ENCODE measurements at places on chromosomes 1 and 21.
A peak's percentile ranks its signal among the peaks of the same experiment; 100 is the strongest.

- no peak for DNase-seq
These were observed 984.6 kb downstream of the ADGRL2 start for GRCh38 chr1:82785268-82785790.

GRCh38 chr1:92820551-92820950, 11.3 kb upstream of the RPL5 start:
- DNase-seq, result no peak

GRCh38 chr1:17617787-17618557, 78.5 kb downstream of the ARHGEF10L start:
- peak; percentile 93 for DNase-seq

DNA sequence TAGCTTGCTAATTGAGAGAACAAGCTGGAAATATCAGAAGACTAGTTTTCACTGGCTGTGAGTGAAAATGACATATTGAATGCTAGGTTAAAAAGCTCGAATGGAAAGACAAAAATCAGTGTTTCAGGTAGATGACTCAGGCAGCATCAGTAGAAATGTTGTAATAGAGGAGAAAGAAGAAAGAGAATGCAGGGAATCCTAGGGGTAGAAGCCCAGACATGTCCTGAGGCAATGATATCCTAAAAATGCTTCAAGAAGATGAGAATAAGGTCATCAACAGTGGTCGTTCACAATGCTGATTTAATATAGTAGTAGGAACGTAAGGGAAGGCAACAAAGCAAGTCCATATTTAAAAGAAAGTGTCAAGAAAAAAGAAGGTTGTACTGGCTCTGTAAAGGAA, 96.7 kb upstream of the HP1BP3 start:
- no peak for DNase-seq

GRCh38 chr1:26772687-26773086, 15.1 kb upstream of the PIGV start:
- no peak for DNase-seq

DNA sequence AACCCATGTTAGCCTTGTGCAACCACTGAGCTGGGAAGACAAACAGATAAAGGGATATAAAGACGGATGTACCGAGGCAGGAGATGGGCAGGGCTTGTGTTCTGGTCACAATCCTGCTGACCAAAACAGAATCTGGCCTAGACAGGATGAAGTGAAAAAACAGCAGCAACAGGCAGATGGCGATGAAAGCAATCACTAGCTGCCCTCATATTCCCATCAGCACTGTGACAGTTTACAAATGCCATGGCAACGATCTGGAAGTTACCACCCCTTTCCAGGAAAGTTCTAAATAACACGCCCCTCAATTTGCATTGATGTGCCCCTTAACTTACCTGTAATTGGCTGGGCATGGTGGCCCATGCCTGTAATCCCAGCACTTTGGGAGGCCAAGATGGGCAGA, 40.6 kb upstream of the CD46 start:
- no peak for DNase-seq

DNA sequence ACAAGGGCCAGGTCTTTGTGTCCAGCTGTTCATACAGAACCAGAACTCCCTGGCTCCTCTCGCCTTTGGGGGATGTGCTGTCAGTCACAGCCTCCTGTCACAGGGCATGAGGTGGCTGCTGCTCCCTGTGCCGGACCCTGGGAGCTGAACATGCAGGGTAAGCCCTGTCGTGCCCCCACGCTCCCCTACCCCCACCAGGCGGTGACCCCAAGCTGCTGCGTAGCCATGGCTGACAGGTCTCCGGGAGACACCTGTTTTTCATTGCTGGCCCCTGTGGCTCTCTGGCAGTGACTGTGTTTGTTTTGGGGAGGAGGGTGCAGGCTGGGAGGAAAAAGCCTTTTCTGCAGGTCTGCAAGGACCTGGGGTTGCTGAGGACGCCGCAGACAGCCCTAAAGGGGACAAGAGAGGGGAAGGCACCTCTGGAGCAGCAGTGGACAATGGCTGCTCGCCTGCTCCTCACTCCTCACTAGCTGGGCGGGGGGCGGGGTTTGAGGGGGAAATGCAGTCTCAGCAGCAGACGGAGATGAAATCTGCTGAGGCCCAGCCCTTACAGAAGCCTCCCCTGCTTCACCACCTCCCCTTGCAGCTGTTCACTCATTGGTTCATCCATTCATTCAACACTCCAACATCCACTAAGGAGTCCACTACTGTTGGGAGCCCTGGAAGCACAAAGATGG, 81.4 kb downstream of the TRABD2B start:
- no peak for DNase-seq

DNA sequence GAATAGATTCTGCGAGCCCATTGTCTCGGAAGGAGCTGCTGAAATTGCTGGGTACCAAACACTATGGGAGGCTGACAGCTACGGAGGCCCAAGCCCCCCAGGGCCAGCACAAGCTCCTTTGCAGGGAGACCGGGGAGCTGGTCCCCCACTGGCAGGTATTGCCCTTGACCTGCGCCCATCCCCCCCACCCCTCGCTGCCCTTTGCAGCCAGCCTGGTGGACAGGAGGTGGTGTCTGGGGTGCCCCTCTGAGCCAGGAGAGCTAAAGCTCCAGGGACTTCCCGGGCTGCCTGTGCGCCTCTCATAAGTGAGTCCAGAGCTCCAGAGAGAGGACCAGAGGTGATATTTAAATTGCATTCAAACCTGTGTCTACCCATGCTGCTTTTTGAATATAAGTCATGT, 5.4 kb downstream of the SERTAD4 start:
- DNase-seq, result no peak

- no peak for DNase-seq
These were observed 61.1 kb upstream of the IRF2BP2 start for GRCh38 chr1:234670967-234671626.

DNA sequence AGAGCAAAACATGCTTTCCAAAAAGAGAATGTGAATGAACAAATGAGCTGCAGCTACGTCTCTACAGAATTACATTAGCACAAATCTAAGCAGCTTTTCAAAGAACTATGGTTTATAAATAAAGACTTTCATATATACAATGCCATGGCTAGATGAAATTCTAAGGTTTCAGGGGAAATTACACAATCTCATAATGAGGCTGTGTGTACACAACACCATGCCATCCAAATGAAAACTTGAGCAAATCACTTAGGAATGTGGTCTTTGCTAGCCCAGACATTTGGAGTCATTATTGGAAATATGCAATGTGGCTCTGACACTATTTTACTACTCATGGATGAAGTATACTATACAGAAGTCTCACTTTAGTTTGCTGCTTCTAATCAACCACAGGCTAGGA, 37.5 kb downstream of the SPAG17 start:
- no peak for DNase-seq

Data from coronary artery (tissue), 2 donors.